ENCODE measurements at places on chromosomes 2 and 18.
A peak's percentile ranks its signal among the peaks of the same experiment; 100 is the strongest.

- DNase-seq: no peak
Observed at GRCh38 chr2:99256677-99257076, 1.2 kb upstream of the LYG2 start.

DNA sequence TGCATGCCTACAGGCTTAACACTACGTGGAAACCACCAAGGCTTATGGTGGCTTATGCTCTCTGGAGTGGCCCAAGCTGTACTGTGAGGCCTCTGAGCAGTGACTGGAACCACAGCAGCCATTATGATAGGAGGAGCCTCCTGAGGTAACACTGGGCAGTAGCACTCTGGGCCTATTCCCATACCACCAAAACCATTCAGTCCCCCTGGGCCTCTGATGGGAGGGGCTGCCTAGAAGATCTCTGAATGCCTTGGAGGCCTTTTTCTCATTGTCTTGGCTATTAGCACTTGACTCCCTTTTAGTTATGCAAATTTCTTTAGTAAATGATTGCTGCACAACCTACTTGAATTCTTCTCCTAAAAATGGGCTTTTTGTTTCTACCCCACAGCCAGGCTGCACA is 985.0 kb downstream of the DPP10 start:
- no peak for DNase-seq

- no peak for DNase-seq
Observed at GRCh38 chr2:6618201-6618600, 247.5 kb downstream of the CMPK2 start.

DNA sequence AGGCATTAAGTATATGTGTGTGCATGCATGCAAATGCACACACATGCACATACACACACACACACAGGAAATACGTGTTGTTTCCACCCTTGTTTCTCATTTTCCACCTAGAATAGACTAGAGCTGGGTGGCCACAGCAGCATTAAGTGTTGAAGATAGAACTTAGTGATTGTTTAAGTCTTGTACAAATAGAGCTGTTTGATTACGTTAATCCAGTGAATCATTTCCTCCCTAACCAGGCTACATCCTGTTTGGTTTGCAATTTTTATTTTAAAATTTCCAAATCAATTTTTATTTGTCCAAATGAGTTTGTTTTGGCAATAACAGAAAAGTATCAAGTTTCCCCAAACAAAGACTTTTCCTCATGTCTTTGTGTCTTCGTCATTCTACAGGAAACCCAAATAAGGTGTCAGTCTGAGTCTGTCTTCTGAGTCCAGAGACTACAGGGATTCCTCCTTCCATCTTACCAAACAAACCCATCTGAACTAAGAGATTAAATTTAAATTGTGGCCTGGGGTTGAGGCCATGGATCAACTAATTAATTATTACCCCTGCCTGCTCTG is 74.6 kb upstream of the GALNT5 start:
- DNase-seq: peak; percentile 85

DNA sequence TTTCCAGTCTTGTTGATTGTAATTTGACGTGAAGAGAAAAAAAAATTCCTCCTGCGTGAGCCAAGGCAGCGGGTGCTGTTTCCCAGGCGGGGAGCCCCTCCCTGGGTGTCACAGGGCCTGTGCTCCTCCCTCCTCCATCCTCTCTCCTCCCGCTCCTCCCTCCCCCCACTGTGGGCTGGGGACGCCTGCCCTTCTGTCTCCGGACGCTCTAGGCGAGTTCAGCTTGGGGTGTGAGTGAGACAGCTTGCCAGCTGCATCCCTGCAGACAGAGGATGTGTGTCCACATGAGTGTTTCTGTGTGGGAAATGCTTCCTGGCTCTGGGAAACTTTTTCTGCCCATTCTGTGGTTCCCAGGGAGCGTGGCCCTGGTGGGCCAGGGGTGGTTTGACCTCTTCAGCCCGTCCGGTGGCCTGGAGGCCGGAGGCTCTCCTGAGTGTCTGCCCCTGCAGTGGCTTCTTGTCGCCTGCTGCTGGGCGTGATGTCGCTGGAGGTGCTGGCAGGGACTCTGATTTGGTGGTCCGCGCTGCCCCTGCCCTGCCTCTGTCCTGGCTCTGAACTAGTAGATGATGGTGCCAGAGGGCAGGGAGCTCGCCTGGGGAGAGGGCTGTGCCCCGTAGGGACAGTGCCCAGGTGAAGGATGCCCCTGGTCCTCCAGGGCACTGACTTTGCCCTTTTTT is 96.4 kb downstream of the USP40 start:
- no peak for DNase-seq

GRCh38 chr2:160418853-160419252 is 74.8 kb downstream of the RBMS1 start:
- DNase-seq: no peak

DNA sequence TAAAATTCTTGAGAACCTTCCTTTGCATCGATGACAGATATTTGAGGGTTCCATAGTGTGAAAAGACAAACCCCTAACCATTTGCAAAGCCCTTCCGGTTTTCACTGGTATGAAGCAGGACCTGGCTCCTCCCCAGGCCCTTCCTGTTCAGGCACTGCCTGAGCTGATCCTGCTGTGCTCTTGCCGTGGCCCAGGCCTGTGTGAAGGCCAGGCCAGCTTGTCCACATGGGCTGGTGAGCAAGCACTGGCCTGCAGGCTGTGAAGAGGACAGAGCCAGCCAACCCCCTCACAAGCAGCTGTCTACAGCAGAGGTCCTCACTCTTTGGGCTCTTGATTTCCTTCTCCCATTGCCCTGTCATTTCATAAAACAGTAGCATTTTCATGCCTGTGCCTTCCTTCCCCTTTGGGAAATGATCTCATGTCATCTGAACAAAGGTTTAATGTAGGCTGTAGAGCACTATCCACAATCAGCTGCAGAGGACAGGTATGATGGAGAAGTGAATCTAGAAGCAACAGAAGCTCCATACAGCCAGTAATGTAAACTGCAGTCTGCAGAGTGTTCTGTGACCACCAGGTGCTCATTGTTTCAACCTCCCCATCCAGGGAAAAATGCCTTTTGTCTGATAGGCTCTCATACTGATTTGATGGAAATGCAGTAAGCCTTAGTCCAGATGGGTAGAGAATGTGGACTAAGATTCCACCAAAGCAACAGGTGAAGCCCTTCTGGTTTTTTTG is 19.8 kb downstream of the MPHOSPH10 start:
- DNase-seq: no peak

- DNase-seq: no peak
Observed at GRCh38 chr2:34266908-34267697, 668.0 kb upstream of the FAM98A start.

DNA sequence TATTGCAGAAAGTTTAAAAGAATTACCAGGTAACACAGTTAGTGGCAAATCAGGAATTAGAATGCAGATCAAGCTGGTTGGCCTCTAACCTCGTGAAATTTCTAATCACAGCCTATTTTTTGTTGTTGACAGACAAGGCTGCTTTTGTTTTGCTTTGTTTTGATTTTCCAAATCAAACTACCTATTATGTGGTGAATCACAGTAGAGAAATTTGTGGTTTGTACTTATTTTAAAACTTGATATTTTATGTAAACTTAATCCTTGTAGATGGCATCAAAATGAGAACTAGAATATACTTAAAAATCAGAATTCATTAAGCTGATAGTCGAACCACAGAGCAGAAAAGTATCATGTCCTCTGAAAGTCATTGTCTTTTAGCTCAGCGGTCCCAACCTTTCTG is 258.1 kb downstream of the CTNNA2 start:
- DNase-seq: no peak

DNA sequence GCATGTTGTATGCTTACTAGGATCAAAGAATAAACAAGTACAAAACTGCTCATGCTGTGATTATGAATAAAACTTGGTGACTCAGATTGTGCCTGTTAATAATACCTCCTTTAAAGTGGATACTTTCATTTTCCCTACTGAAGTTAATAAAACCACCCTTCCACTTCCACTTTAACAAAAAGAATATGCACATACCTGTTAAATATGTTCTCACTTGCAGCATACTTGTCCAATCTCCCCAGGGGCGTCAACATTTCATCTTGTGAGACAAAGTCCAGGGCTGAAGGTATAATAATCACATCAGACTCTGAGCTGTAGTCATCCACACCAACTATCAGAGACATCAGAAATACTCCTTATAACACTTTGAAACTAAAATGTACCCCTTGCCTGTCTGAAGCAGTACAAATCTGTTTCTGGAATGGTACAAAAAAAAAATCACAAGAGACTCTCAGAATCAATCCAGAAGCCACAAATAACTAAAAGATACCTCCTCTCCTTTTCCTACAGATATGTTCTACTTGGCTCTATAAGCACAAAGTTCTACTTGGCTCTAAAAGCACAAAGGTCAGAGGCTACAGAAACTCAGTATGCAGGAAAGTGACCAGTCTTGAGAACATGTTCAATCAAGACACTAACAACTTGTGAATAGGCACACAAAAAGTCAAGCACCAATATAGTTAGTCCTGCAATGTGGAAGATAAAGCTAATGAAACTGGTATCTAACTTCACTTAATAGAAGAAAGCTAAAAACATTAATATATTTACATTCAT is 19.3 kb downstream of the PPP4R1 start:
- peak; percentile 35 for DNase-seq

GRCh38 chr2:48717846-48718245 is 37.7 kb downstream of the LHCGR start:
- no peak for DNase-seq

- no peak for DNase-seq
Observed at GRCh38 chr2:113164930-113165585, 8.7 kb upstream of the PSD4 start.

- DNase-seq: no peak
Observed at GRCh38 chr18:3525870-3526420, 76.0 kb downstream of the TGIF1 start.

GRCh38 chr2:170554278-170554955 is 160.7 kb upstream of the SP5 start:
- peak; percentile 65 for DNase-seq

- peak; percentile 36 for DNase-seq
Observed at GRCh38 chr2:231530099-231531011, at the start of gene NMUR1. Gene NMUR1 (minus strand): TSS chr2:231530445. CDS start chr2:231530361, 84 bp downstream.

GRCh38 chr2:26653207-26654060 is 12.3 kb upstream of the CIB4 start:
- no peak for DNase-seq

All from EL (cell line).